Type B pancreatic cell (in vitro differentiated cells): ENCODE measurements at places on chromosomes 5 and 9.

DNA sequence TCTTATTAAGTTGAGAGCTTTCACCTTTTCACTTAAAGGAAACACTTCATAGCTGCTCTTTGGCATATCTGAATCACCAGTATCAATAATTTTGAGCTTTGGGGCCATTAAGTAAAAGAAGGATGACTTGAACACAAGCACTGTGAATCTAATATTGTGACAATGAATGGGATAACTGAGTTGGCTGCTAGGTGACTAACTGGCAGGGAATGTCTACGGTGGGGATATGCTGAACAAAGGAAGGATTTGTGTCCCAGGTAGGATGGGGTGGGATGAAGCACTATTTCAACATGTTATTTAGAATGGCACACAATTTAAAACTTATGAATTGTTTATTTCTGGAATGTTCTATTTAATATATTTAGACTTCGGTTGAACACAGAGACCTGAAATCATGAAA lies 123.6 kb downstream of the TEX10 start:
- DNase-seq, result no peak

- no peak for DNase-seq
These were observed 41.8 kb upstream of the KDM4C start for GRCh38 chr9:6715755-6716643.

GRCh38 chr5:28014779-28015178 lies 976.4 kb upstream of the CDH9 start:
- no peak for DNase-seq

GRCh38 chr9:27351438-27351837 lies 54.5 kb upstream of the EQTN start:
- no peak for DNase-seq

- no peak for DNase-seq
These were observed 31.1 kb upstream of the IQGAP2 start for GRCh38 chr5:76371960-76372322.
